ENCODE measurements at places on chromosomes 6 and 20.
A peak's percentile ranks its signal among the peaks of the same experiment; 100 is the strongest.

GRCh38 chr6:78883651-78884050, 16.3 kb downstream of the IRAK1BP1 start:
- no peak for DNase-seq

GRCh38 chr6:15433511-15433861, 187.6 kb downstream of the JARID2 start:
- no peak for DNase-seq

DNA sequence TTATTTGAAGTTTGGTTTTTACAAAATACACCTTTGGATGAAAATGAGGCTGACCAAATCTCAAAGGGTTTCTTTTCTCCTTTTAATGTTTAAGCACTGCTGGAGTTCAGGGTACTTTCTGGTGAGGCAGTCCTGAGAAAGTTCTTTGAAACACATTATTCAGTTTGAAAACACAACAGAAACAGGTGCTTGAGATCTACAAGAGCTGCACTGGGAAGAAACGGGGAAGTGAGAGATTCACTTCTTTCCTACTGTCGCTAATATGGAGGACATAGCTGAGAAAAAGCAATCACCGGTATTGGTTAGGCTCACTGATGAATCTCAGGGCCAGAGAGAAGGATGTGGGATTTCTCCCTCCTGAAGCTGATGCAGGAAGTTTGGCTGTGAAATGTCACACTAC, 22.9 kb upstream of the TMEM170B start:
- no peak for DNase-seq

DNA sequence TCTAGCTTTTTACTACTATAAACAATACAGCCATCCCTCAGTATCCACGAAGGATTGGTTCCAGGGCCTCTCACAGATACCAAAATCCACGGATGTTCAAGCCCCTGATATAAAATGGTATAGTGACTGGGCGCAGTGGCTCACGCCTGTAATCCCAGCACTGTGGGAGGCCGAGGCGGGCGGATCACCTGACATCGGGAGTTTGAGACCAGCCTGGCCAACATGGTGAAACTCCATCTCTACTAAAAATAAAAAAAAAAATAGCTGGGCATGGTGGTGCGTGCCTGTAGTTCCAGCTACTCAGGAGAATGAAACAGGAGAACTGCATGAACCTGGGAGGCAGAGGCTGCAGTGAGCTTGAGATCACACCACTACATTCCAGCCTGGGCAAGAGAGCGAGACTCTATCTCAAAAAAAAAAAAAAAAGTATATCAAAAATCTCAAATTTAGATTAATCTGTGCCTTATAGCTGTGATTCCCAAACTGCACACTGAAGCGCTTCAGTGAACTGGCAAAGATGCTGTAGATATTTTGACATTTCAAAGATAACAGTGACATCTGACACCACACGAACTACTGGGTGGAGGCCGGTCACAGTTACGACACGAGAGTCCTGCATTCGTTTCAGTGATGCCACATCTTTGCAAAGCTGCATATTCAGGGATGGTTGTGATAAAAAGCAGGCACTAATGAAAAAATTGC, 38.3 kb downstream of the MRS2 start:
- DNase-seq, result no peak

- peak; percentile 10 for DNase-seq
Observed at GRCh38 chr6:1386038-1386709, 3.2 kb upstream of the FOXF2 start.

DNA sequence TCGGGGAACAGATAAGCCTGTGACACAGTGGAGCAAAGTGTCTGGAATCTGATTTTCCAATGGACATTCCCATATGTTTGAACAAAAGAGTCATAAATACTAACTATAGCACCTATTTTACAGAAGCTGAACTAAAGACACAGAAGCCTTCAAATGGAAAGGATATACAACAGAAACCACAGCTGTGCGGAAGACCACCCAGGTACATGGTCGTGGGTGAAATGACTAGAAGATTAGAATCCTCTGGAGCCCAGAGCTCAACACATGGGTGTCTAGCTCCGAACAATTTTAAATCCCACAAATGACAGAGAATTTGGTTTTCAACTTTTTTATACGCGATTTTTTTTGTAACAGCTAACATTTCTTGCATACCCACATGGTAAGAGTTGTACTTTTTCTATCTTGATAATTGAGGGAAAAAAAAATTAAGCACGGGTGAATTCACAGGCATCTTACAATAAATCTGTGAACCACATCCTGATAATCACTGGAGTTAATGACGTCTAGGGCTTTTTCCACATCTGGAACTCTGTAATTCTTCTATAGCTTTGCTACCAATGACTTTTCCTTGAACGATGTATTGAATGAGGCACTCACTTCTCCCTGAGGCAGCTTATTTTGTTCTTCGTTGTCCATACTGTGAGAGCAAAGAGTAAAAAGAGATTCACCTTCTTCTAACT, 271.1 kb upstream of the AGPAT4 start:
- no peak for DNase-seq

DNA sequence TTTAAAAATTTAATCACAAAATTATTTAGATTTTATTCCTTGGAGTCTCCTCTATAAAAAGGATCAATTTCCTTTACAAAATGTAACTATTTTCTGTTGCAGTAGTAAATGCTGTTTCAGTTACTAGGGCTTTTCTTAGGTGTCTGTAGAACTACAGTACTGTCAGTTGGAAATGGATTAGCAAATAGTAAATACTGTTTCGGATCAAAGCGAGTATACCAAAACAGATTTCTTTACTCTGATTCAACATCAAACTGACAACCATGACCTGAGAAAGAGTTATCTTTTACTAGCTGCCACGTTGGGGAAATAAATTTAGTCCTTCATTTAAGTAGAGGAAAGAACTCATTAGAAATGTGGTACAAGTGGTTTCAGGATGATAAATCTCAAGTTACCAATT, 172.5 kb downstream of the HS3ST5 start:
- no peak for DNase-seq

DNA sequence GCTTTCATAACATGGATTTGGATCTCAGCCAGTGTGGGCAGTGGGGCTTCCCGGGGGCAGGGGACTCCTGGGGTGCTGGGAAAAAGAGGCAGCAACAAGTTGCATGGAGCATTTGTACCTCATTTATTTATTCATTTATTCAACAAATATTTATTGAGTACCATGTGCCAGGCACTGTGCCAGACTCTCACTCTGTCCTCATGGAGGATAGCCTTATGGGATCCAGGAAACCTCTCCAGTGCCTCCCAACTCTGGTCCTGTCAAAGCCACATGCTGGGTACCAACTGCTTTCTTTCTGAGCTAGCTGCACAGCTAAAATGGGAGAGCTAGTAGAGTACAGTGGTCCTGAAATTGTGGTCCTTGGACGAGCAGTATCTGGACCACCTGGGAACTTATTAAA, 87.8 kb upstream of the EPB41L1 start:
- DNase-seq, result no peak

GRCh38 chr6:153129873-153130514, 1.1 kb downstream of the RGS17 start:
- DNase-seq, result no peak

- no peak for DNase-seq
Observed at GRCh38 chr6:39945626-39946025, 11.4 kb upstream of the MOCS1 start.

DNA sequence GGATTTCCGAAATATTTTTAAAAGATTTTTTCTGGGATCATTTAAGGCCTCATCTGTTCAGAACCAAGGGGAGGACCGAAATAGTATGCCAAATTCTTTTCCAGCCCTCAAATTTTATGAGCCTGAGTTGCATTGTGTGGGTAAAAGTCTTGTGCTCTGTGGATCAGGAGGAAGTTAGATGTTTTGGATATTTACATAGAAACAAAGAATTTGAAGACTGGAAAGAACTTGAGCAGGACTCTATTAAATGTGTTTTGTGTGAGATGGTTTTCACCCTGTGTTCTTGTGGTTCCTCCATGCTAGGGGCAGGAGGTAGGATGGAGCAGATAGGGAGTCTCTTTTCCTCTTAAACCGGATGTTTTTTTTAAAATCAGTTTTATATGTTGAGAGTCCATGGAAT, 329.1 kb downstream of the LAMA2 start:
- DNase-seq, result no peak

DNA sequence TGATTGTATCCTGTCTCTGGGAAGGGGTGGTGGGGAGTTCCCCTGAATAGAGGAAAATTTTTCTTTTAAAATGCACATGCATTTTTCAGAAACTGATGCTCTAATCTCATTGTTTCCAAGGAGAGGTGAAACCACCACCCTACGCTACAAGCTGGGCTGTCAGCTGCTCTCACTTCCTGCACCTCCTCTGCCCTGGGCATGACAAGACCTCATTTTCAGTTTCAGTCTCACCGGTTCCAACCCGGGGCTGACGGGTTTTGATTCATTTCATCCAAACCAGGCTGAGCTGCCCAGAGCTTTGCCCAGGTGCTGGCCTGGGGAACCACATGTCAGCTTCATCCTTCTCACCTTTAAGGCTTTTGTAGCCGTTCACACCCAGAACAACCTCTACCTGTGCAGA, 99.7 kb downstream of the EYA2 start:
- peak; percentile 69 for DNase-seq

DNA sequence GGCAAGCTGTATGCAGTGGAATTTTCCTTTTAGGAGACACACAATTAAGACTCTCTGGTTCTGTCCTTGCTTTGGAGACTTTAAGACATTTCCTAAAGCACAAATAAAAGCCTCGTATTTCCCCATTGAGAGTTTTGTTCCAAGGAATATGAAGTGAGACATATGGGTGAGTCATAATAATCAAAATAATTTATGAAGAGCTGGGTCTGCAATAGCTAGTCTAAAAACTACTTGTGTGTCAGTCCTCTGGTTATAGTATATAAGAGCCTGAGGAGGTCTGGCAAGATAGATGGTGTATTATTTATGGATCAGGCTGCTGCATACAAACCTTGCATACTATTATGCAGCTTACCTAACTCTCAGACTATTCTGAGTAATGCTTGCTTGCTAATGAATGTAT, 142.6 kb downstream of the ADGRG6 start:
- DNase-seq, result no peak

- no peak for DNase-seq
Observed at GRCh38 chr6:40848038-40848437, 191.0 kb downstream of the UNC5CL start.

DNA sequence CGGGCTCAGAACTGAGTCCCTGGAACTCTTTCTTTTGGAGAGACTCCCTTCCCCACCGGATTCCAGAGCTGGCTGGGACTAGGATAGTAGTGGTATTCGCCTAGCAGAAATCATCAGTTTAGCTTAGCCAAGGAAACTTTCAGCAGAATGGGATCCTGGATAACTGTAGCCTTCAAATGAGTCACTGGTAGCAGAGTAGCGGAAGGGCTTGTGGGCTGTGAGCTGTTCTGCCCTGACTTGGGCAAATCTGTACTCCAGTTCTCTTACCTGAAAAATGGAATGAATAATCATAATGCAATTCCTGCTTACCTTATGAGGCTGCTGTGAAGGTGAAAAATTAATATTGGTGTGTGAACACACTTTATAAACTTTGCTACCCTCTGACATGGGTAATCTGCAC, 244.3 kb upstream of the CHD6 start:
- no peak for DNase-seq

DNA sequence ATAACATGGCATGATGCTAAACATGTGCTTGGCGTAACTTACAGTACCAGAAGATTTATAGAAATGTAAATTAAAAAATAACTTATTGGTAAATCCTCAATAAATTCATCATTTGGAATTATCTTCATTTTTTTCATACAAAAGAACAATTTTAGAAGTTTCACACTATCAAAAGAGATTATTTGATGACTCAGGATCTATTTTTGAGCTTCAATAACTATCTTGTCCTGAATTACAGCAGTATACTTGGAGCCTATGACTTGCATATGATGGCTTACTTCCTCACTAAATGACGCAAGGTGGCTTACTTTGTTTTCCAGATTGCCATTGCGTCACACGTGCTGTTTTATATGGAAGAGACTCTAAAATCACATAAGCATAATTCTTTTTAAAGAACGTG, 49.2 kb downstream of the KHDRBS2 start:
- DNase-seq, result no peak

DNA sequence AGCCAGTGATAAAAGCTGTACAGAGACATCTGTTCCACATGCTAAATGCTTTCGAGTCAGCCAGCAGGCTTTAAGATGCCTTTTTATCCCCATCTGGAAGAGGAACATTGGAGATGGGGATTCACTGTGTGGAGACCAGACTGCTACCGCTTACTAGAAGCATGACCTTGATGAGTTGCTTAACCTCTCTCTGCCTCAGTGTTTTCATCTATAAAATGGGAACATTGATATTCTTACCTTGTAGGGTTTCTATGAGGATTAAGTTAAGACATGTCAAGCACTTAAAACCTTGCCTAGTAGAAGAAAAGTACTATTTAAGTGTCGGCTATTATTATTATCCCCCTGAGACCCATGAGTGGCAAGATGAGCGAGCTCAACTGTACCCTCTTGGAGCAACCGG, 165.3 kb upstream of the SNX9 start:
- DNase-seq, result no peak

DNA sequence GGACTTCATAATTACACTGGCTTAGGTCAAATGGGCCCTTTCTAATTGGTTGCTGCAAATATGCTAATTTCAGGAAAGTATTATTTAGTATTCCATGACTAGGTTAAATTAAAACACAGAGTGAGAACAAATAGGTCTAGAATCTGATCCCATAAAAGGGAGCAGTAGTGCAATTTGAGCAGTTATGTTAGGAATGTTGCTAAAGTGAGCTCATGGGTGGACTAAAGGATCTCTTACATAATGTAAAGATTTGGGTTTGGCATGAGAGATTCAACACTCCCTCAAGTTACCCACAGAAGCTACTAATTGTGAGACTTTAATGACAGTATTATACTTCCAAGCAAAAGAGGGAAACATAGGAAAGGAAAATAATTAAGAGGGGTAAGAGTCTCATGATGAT, 109.1 kb downstream of the C6orf58 start:
- DNase-seq, result no peak
